ENCODE measurements at places on chromosomes 4 and X. TPM values are rescaled to one million over a fixed set of nuclear protein-coding genes. Genes with fewer than 3 reads are reported as not detected.

DNA sequence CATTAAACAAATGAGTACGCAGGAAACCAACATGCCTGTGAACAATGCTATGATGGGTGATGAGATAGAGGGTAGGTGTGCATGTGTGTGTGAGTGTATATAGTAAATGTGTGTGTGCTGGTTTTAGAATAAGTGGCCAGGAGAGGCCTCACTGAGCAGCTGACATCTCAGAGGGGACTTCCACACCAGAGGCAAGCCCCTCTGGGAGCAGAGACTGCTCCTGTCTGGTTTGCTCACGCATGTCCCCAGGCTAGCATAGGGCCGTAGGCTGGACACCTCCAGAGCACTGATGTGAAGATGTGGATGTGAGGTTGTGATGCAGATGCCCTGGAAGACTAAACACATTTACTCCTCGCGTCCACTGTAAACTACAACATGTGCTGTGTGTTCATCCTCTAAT is 104.5 kb downstream of the DRD5 start:
- no peak for DNase-seq

GRCh38 chrX:155673338-155673737 is 60.6 kb upstream of the TMLHE start:
- DNase-seq, result no peak

DNA sequence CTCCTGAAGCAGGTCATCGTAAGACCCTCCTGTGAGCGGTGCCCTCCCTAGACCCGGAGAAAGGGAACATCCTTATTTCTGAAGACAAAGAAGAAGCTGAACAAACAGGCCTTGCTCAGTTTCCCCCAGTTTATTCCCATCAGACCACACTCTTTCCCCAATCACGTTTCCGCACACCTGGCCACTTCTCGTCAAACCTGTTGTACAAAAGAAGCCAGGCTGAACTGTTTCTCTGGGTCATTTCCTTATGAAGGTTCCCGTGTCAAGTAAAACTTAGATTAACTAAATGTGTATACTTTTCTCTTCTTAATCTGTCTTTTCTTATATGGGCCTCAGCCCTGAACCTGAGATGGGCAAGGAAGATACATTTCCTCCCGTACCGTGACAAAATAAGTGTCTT is 111.6 kb upstream of the ENPP6 start:
- DNase-seq, result no peak

- no peak for DNase-seq
Observed at GRCh38 chrX:57422289-57422688, 135.8 kb downstream of the FAAH2 start.

DNA sequence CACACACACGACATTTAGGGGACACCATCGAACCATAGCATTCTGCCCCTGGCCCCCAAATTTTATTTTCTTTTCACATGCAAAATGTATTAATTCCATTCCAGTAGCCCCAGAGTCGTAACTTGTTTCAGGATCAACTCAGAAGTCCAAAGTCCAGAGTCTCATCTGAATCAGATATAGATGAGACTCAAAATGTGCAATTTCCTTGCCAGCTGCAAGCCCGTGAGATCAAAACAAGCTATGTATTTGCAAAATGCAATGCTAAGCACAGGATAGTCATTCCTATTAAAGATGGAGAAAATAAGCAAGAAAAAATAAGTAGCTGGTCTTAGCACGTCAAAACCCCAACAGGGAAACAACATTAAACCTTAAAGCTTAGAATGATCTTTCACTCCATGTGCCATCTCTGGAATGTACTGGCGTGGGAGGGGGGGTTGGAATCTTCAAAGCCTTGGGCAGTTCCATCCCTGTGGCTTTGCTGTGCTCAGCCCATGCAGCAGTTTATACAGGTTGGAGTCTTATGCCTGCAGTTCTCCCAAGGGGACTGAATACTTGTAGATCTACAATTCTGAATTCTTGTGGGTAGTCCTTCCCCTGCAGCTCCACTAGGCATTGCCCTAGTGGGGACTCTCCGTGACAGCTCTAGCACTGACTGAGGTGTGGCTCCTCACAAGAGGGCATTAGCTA is 47.7 kb upstream of the SYTL5 start:
- no peak for DNase-seq

DNA sequence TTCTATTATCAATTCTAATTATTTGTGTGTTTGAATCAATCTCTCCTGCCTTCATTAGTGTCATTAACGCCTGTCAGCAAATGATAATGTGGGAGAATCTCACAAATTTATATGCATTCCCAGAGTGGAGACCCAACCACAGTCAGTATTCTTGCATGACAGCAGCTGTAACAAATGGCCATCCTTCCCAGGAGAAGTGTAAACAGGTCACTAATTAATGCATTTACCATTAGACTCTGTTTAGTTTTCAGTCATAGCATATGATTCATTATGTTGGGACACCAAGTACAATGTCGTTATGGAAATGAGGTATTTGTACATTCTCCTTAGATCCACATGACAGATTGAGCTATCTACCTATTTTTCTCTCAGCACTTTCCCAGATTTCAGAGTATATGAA is 50.5 kb downstream of the CT47B1 start:
- DNase-seq, result no peak

GRCh38 chrX:87517571-87518141 is at the start of gene KLHL4:
KLHL4 (plus strand) TSS chrX:87517802; CDS start chrX:87517894, 92 bp downstream.
- DNase-seq, result peak; percentile 74

- DNase-seq, result no peak
Observed at GRCh38 chr4:87584222-87584908, 24.0 kb upstream of the DSPP start.

GRCh38 chr4:182494103-182494502 is 250.9 kb downstream of the TENM3 start:
- DNase-seq, result no peak

DNA sequence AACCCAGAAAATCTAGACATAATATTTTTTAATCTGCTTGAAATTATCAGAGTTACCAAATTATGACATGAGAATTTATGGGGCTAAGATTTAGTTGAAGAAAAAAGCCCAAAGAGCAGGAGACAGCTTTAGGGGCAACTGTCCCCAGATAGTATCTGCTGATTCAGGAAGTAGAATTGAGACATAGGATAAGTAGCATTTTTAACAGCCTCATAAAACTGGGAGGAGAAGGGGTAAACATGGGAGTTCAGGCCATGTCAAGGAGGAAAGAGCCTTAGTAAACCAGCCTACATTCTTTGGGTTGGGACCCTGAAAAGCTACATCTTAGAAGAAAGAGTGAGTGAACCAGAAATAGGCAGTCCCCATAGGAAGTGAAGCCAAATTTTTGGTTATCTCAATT is 9.7 kb upstream of the RAB28 start:
- DNase-seq, result no peak

- no peak for DNase-seq
Observed at GRCh38 chrX:11952176-11952720, 186.0 kb upstream of the FRMPD4 start.

GPRIN3 gene
- total RNA-seq, result 0.03 TPM

TMEM47 gene
- 4.7 TPM for total RNA-seq

C1QTNF7 gene
- total RNA-seq, result not detected

ATP1B4 gene
- total RNA-seq, result not detected

FGFBP1 gene
- 0.86 TPM for total RNA-seq

Measured in Daoy (cell line).